ENCODE measurements at places on chromosomes 6 and 20. TPM values are rescaled to one million over a fixed set of nuclear protein-coding genes. Genes with fewer than 3 reads are reported as not detected.
A peak's percentile ranks its signal among the peaks of the same experiment; 100 is the strongest.

- DNase-seq: no peak
Observed at GRCh38 chr6:110514818-110515217, 38.4 kb upstream of the SLC22A16 start.

DNA sequence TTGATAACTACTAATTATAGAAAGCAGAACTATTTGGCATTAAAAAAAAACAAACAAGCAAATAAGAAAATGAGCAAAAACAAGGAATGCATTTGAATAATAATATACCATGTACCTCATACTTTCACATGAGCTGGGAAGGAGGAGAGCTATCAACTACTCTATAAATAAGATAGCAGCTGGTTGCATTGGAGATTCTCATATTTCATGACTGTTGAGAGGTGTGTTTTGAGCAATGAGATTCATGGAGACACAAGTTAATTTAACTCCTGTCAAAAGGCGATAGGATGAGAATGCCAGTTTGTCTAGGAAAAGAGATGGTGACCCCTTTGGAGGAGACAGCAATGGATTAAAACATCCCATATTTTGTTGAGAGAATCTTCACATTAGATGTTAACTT is 348.8 kb upstream of the SPTLC3 start:
- DNase-seq: no peak

GRCh38 chr6:119742188-119742803 is 392.7 kb upstream of the MAN1A1 start:
- DNase-seq: peak; percentile 16

DNA sequence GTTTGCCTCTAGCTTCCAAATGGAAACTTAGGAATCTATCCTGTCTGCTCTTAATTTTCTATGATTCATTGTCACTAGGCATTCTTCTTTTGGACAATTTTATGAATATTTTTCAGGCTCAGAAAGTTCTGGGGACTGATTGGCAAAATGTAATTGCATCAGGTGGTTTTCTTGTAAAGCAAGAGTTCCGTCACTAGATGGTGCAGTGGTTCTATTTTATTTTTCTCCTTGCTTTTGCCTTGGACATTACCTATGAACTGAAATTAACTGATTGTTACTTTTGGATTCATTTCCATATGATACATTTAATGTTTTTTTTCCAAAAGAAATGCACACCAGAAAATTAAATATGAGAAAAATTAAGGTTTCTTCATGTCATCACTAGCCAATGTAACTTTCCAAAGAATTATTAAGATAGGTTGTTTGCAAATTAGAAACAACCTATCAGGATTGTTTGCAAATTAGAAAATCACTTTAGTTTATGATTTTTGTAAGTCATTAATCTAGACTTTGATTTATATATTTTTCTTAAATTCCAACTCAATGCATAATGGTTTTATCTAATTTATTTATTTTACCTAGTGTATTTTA is 48.0 kb downstream of the TMEM170B start:
- DNase-seq: no peak

DNA sequence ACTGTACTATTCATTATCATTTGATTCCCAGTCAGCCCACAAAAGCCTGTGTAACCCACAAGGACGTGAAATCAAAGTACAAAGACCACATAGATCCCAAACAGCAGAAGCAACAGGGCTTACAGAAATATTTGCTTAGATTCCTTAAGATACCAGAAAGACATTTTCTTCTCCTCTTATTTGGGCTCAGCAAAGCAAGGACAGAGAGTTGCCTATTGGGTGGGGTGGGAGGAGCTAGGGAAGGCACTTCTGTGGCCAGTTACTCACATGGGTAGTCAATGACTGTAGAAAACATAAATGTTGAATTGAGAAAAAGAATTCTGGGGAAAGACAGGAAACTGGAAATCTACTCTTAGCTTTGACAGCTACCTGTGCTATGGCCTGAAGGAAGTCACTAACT is 19.8 kb downstream of the PDE7B start:
- DNase-seq: no peak

The AIF1 gene
- 55.5 TPM for total RNA-seq
